OCI-LY7 (cell line): ENCODE measurements at places on chromosomes 2 and 18.

- DNase-seq = no peak
Measured at GRCh38 chr2:165311949-165312348, 72.7 kb downstream of the SCN2A start.

GRCh38 chr18:49663899-49664890, 102.3 kb downstream of the LIPG start:
- no peak for DNase-seq

- no peak for DNase-seq
Measured at GRCh38 chr2:149816756-149817551, 229.4 kb upstream of the MMADHC start.

DNA sequence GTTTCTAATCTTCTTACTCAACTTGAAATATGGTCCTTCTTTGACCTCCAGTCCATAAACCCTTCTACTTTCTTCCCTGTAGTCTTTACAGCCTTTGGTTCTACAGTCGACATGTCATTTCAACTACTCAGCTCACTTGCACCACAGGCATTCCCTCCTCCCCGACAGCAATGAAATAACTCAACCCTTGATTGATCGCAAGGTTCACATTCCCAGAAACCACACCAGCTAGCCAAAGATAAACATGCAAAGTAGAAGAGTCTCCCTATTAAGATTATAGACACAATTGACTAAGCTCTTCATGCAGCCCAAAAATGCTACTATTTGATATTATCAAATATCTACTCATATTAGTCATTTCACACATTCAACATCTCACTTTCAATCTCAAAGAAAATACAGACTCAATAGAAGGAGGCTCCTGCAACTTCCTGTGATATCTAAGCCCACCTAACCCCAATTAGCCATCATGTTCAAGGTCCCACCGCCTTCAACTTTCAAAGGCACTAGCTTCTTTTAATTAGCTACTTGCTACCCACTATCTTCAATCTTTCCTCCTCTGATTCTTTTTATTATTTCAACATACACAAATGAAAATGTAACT, 50.8 kb downstream of the RTTN start:
- DNase-seq = no peak

GRCh38 chr18:49247781-49248180, 212.7 kb downstream of the DYM start:
- DNase-seq = no peak

DNA sequence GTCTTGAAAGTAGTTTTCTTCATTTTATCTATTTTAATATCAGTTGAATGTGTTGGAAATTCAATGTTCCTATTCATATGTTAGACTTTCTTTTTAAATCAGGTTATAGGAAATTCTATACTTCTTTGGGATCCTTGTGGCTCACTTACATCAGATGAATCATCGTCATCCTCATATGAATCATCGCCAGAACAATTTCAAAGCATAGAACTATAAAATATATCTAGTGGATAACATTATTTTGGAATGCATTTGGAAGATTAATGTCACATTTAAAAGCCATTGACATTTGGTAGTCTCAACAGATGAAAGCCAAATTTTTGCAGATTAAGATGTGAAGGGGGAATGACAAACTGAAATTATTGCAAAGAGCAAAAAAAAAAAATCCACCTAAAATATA, 94.1 kb downstream of the FAM161A start:
- DNase-seq = no peak

DNA sequence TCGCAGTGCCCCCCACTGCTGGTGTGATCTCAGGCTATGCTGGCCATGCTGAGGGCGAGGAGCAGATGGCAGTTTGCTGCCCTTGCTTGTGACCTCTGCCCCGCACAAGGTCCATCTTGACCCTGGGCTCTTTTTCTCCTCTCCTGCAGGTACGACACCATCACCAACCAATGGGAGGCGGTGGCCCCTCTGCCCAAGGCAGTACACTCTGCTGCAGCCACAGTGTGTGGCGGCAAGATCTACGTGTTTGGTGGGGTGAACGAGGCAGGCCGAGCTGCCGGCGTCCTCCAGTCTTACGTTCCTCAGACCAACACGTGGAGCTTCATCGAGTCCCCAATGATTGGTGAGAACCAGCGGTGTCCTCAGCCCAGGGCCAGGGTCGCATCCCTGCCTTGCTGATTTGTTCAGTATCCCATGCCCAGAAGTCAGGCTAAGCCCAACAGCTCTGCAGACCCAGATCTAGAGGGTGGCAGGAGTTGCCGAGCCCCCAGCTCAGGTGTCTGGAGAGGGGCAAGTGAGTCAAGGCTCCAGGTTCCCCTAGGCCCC, 223.8 kb downstream of the ATAD2B start:
- no peak for DNase-seq

DNA sequence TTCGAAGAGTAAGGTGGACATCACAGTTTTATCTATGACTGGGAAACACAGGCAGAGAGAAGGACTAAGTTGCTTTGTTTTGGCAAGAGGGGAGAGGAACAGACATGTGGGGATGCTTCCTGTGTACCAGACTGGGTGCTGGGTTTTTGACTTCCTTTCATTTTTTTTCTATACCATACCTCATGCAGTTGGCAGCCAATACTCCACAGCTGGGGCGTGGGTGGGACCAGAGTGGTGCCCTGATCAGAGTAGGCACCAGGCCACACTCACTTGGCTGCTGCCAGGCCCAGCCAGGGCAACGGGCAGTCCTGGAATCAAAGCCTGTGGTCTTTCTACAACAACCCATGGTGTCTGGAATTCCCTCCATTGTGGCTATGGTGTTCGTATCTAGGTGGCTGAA, 45.2 kb downstream of the SH3RF3 start:
- no peak for DNase-seq

GRCh38 chr2:98037666-98038336, 42.1 kb upstream of the TMEM131 start:
- DNase-seq = no peak
